ENCODE measurements at places on chromosomes 5 and 9. TPM values are rescaled to one million over a fixed set of nuclear protein-coding genes. Genes with fewer than 3 reads are reported as not detected.
A peak's percentile ranks its signal among the peaks of the same experiment; 100 is the strongest.

DNA sequence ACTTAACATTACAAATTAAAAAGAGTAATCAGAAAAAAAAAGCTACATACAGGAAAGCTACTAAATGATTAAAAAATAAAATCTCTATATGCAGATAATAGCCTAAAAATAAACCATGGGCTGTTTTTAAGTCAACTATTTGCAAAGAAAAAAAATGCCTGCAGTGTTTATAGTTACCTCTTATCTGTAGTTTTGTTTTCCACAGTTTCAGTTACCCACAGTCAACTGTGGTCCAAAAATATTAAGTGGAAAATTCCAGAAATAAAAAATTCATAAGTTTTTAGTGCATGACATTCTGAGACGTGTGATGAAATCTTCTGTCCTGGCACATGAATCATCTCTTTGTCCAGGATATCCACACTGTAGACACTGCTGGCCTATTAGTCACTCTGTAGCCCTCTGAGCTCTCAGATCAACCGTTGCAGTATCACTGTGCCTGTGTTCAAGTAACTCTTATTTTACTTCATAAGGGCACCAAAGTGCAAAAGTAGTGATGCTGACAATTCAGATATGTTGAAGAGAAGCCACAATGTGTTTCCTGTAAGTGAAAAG is 59.2 kb downstream of the PRELID2 start:
- no peaks in the 10 kb centered on the region for H3K27me3 ChIP-seq
- no peak for DNase-seq
- no peak overlapping the region for H3K4me3 ChIP-seq

- peak overlapping the region; percentile 49 for H3K27ac ChIP-seq
- no peaks in the 10 kb centered on the region for H3K27me3 ChIP-seq
- H3K36me3 ChIP-seq = peaks cover 37% of the 10 kb centered on the region
- DNase-seq = no peak
- H3K4me1 ChIP-seq = peaks cover 35% of the 10 kb centered on the region
Observed at GRCh38 chr5:39395521-39395920, 29.3 kb downstream of the DAB2 start.

DNA sequence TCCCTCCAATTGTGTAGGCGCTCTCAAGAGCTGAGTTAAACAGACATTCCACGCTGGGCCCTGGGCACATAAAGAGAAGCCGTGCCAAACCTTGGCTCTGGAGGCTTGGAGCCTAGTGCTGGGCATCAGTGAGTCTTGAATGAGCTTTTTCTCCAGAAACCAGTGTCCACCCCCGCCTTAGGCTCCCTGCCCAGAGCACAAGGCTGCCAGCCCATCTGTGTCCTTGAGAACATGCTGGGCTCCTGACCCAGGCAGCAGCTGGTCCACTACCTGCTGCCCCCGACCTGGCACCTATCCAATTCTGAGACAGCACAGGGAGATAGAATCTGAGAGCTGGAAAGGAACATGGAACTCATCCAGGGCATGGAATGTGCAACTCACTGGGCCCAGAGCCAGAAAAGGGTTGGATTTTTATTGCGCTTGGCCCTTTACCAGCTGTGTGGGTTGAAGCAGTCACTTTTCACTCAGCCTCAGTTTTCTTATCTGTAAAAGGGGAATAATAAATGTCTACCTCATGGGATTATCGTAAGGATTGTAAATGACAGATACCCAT is 92.4 kb upstream of the CPLX2 start:
- H3K4me3 ChIP-seq = no peak overlapping the region
- no peak overlapping the region for H3K27ac ChIP-seq
- H3K4me1 ChIP-seq = no peaks in the 10 kb centered on the region

GRCh38 chr5:8752595-8752994 is 793.3 kb downstream of the SEMA5A start:
- H3K4me3 ChIP-seq = no peak overlapping the region
- H3K27me3 ChIP-seq = no peaks in the 10 kb centered on the region
- H3K36me3 ChIP-seq = no peaks in the 10 kb centered on the region
- H3K4me1 ChIP-seq = no peaks in the 10 kb centered on the region
- H3K27ac ChIP-seq = no peak overlapping the region
- no peak for DNase-seq

- H3K4me3 ChIP-seq = no peak overlapping the region
- no peak for DNase-seq
- H3K27ac ChIP-seq = peak overlapping the region; percentile 43
- H3K36me3 ChIP-seq = no peaks in the 10 kb centered on the region
- peaks cover 24% of the 10 kb centered on the region for H3K4me1 ChIP-seq
Observed at GRCh38 chr9:136881691-136882108, 4.6 kb upstream of the TRAF2 start.

TOR2A gene
- 17.3 TPM for total RNA-seq

ADRB2 gene
- total RNA-seq = 28.0 TPM

Data from upper lobe of right lung (tissue), 1 donor.